ENCODE measurements at places on chromosomes 4 and X. TPM values are rescaled to one million over a fixed set of nuclear protein-coding genes. Genes with fewer than 3 reads are reported as not detected.

The CFAP47 gene
- under 0.01 TPM for total RNA-seq

The VAMP7 gene
- 22.4 TPM for total RNA-seq

The OPRPN gene
- not detected for total RNA-seq

The CSN1S1 gene
- not detected for total RNA-seq

The MAP3K15 gene
- total RNA-seq = 0.27 TPM
